ENCODE measurements at places on chromosomes 5 and 9. TPM values are rescaled to one million over a fixed set of nuclear protein-coding genes. Genes with fewer than 3 reads are reported as not detected.

EGFLAM gene
- total RNA-seq, result 16.8 TPM

ANKRD33B gene
- total RNA-seq, result 24.1 TPM

SV2C gene
- total RNA-seq, result 0.21 TPM

NR2F1-AS1 gene
- 11.5 TPM for total RNA-seq

SLC6A19 gene
- total RNA-seq, result not detected

GARNL3 gene
- 79.7 TPM for total RNA-seq

C5orf58 gene
- not detected for total RNA-seq

DMRT3 gene
- total RNA-seq, result 0.18 TPM

ANKRD34B gene
- not detected for total RNA-seq

PTGER4 gene
- 9.4 TPM for total RNA-seq

TRAF1 gene
- total RNA-seq, result 0.51 TPM
